Progenitor cell of endocrine pancreas (in vitro differentiated cells): ENCODE measurements at places on chromosomes 1 and 21. TPM values are rescaled to one million over a fixed set of nuclear protein-coding genes. Genes with fewer than 3 reads are reported as not detected.
A peak's percentile ranks its signal among the peaks of the same experiment; 100 is the strongest.

Gene RAVER2
- total RNA-seq, result 32.0 and 33.8 TPM in 2 replicates

Gene DNAH14
- total RNA-seq, result 71.7 and 77.7 TPM in 2 replicates

Gene C1orf185
- not detected in 2 replicates for total RNA-seq

Gene ARHGEF10L
- 28.0 and 31.3 TPM in 2 replicates for total RNA-seq

Gene IFI44L
- not detected in 2 replicates for total RNA-seq

Gene NUCKS1
- 222 and 245 TPM in 2 replicates for total RNA-seq

Gene HFM1
- total RNA-seq, result 9.0 and 9.5 TPM in 2 replicates

Gene SASS6
- 11.1 and 11.5 TPM in 2 replicates for total RNA-seq

DNA sequence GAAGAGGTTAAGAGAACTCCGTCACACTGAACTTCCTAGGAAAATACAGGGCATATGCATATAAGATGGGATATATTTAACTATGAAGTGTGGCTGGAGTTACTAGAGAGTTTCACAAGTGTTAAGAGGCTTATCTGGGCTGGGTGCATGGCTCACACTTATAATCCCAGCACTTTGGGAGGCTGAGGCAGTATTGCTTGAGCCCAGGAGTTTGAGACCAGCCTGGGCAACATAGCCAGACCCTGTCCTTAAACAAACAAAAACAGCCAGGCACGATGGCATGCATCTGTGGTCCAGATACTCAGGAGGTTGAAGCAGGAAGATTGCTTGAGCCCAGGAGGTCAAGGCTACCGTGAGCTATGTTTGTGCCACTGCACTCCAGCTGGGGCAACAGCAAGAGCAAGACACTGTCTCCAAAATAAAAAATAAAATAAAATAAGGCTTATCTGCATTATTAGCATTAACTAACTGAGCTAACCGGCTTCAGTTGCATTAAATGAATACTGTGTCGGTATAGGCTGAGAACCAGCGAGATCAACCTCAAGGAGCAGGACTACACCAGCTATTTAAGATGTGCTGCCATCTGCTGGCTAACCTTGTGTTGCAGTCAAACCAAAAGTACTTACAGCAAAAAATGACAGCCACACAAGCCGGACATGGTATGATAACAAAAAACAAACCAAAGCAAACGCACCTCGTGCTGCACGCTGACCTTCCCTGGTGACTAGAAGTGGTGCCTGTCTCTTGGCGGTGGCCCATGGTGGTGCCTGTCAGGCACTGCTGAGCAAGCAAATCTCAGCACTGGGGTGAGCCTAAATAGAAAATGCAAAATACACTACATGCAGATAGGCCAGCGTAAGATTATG lies 19.7 kb upstream of the RBBP5 start:
- no peak overlapping the region for H3K4me3 ChIP-seq
- no peaks in the 10 kb centered on the region for H3K27me3 ChIP-seq
- peaks cover 5% of the 10 kb centered on the region for H3K4me1 ChIP-seq
- H3K36me3 ChIP-seq, result peaks cover 1% of the 10 kb centered on the region
- no peak overlapping the region for H3K27ac ChIP-seq

GRCh38 chr1:217017165-217017564 lies 293.9 kb upstream of the ESRRG start:
- DNase-seq, result no peak
- no peaks in the 10 kb centered on the region for H3K36me3 ChIP-seq
- H3K27me3 ChIP-seq, result peaks cover 14% of the 10 kb centered on the region
- no peak overlapping the region for H3K27ac ChIP-seq

- no peak for DNase-seq
- H3K27ac ChIP-seq, result no peak overlapping the region
- H3K36me3 ChIP-seq, result peaks cover 18% of the 10 kb centered on the region
- no peaks in the 10 kb centered on the region for H3K4me1 ChIP-seq
- no peak overlapping the region for H3K4me3 ChIP-seq
- no peaks in the 10 kb centered on the region for H3K27me3 ChIP-seq
Measured at GRCh38 chr21:43692949-43693348, 26.0 kb upstream of the PDXK start.

GRCh38 chr1:225446595-225446960 lies 18.7 kb upstream of the LBR start:
- no peaks in the 10 kb centered on the region for H3K36me3 ChIP-seq
- no peak for DNase-seq
- no peak overlapping the region for H3K27ac ChIP-seq
- peaks cover 13% of the 10 kb centered on the region for H3K27me3 ChIP-seq
- H3K4me1 ChIP-seq, result peaks cover 30% of the 10 kb centered on the region

DNA sequence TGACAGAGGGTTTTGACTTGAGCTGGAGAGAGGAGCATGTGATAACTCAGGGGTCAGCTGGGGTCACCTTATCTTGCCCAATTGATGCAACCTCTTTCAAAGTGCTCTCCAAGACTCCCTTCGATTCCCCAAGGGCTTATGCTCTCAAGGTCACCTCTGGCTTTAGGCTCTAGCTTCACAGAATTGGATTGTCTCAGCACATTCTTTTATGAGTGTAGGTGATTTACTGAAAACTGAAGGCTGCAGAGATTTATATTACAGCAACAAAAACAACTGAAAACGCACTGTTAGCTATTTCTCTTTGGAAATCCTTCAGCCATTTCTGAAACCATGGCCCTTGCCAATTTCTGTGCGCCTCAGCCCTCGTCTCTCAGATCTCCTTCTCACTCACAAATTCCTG lies 34.5 kb upstream of the MAP1LC3C start:
- peaks cover 1% of the 10 kb centered on the region for H3K4me1 ChIP-seq
- no peak overlapping the region for H3K4me3 ChIP-seq
- no peaks in the 10 kb centered on the region for H3K27me3 ChIP-seq
- no peak overlapping the region for H3K27ac ChIP-seq
- H3K36me3 ChIP-seq, result no peaks in the 10 kb centered on the region

DNA sequence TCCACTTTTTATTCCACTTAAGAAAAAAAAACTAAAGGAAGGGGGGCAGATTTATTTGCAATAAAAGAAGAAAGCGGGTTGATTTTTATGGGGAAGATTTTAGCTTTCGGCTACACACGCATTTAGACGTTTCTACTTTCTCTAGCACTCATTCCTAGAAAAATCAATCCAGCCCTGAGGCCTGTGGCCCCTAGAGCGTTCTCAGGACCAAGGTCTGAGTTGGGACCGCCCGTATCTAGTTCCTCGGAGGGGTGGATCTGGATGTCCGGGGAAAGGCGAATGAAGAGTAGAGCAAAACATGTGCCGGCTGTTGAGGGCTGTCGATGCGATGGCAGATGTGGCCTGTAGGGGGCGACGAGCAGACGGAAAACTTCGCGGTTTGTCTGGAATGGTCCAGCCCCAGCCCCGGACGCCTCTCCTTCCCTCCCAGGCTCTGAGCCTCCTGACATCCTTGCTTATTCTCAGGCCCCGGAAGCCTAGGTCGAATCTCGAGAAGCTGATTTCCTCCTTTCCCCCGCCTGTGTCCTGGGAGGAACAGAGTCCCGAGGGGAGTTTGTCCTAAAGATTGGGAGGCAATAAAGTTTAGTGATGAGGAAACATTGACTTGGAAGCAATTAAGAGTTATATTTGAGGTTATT lies 5.2 kb downstream of the FOXD3 start:
- H3K27ac ChIP-seq, result peak overlapping the region; percentile 42
- peaks cover 2% of the 10 kb centered on the region for H3K4me1 ChIP-seq
- peaks cover 79% of the 10 kb centered on the region for H3K27me3 ChIP-seq
- no peaks in the 10 kb centered on the region for H3K36me3 ChIP-seq
- DNase-seq, result peak; percentile 75

DNA sequence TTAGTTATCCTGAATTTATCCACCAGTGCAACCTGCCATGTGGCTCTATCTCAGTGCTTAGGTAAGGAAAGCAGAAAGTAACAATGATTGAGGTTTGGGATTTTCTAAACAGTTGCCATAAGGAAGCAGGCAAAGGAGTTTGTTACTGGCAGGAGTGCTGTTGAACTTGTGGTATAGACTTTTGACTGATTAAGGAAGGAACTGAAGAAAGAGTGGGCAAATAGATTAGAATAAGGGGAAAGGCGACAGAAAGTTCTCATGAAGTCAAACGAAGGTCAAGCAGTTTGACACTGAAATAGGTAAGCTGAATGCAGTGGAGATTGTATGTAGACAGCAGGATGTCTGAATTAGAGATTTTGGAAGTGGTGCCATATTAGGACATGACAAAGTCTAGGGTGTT lies 24.2 kb upstream of the CR2 start:
- H3K4me1 ChIP-seq, result no peaks in the 10 kb centered on the region
- peaks cover 13% of the 10 kb centered on the region for H3K27me3 ChIP-seq
- no peak for DNase-seq
- no peak overlapping the region for H3K4me3 ChIP-seq
- no peaks in the 10 kb centered on the region for H3K36me3 ChIP-seq

- no peak overlapping the region for H3K4me3 ChIP-seq
- no peak overlapping the region for H3K27ac ChIP-seq
- H3K4me1 ChIP-seq, result peaks cover 54% of the 10 kb centered on the region
Measured at GRCh38 chr1:218377143-218377660, 32.1 kb downstream of the TGFB2 start.

GRCh38 chr1:66503841-66504470 lies 30.0 kb upstream of the SGIP1 start:
- no peak for DNase-seq
- no peaks in the 10 kb centered on the region for H3K4me1 ChIP-seq
- H3K4me3 ChIP-seq, result no peak overlapping the region
- no peak overlapping the region for H3K27ac ChIP-seq
- no peaks in the 10 kb centered on the region for H3K36me3 ChIP-seq

DNA sequence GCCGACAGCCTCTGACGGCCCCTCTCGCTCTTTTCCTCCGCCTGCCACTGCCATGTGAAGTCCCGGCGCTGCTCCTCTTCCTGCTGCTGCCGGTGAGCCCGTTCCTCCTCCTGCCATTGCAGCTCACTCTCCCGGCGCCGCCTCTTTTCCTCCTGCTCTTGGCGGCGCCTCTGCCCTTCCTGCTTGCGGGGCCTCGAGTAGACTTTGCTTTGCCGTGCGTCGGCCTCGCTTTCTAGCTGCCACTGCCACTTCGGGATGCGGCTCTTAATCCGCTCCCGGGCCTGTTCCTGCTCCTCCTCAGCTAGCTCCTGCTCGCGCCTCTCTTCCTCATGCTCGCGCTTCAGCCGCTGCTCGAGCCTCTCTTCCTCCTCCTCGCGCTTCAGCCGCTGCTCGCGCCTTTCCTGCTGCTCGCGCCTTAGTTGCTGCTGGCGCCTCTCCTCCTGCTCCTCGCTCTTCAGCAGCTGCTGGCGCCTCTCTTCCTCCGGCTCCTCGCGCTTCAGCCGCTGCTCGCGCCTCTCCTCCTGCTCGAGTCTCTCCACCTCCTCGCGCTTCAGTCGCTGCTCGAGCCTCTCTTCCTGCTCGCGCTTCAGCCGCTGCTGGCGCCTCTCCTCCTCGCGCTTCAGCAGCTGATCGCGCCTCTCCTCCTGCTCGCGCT lies 4.3 kb downstream of the TCHH start:
- no peak overlapping the region for H3K27ac ChIP-seq
- H3K27me3 ChIP-seq, result peaks cover 4% of the 10 kb centered on the region
- no peak overlapping the region for H3K4me3 ChIP-seq
- H3K36me3 ChIP-seq, result peaks cover 9% of the 10 kb centered on the region

- H3K4me3 ChIP-seq, result no peak overlapping the region
- peaks cover 14% of the 10 kb centered on the region for H3K27me3 ChIP-seq
- no peaks in the 10 kb centered on the region for H3K36me3 ChIP-seq
- no peak overlapping the region for H3K27ac ChIP-seq
- DNase-seq, result no peak
Measured at GRCh38 chr1:171286032-171286705, 27.8 kb upstream of the FMO4 start.

DNA sequence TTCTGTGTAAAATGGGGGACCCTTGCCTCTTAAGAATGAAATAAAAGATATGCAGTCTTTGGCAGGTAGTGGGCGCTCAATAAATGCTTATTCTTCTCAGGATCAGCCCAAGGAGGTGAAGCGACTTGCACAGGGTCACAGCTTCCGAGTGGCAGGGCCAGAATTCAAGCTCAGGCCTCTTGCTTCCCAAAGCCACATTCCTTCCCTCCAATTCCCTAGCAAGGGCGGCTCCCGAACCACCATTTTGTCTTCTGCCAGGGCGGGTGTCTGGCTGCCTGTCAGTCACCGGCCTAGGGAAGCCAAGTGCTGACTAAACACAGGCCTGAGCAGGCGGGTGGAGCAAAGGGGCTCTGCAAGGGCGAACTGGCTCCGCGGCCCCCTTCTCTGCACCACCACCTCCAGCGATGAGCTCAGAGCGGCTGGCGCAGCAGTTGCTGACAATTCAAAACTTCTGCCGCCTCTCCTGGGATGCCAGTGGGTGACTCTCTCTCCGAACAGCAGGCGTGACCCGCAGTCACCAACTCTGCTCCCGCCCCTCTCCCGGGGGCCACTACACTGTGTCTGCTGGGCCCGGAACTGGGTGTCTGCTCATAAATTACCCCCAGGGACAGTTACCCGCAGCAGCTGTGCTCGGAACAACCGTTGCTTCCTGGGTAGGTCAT lies 10.8 kb downstream of the GPR3 start:
- H3K4me3 ChIP-seq, result no peak overlapping the region
- H3K27ac ChIP-seq, result no peak overlapping the region
- DNase-seq, result no peak
- H3K4me1 ChIP-seq, result peaks cover 4% of the 10 kb centered on the region

DNA sequence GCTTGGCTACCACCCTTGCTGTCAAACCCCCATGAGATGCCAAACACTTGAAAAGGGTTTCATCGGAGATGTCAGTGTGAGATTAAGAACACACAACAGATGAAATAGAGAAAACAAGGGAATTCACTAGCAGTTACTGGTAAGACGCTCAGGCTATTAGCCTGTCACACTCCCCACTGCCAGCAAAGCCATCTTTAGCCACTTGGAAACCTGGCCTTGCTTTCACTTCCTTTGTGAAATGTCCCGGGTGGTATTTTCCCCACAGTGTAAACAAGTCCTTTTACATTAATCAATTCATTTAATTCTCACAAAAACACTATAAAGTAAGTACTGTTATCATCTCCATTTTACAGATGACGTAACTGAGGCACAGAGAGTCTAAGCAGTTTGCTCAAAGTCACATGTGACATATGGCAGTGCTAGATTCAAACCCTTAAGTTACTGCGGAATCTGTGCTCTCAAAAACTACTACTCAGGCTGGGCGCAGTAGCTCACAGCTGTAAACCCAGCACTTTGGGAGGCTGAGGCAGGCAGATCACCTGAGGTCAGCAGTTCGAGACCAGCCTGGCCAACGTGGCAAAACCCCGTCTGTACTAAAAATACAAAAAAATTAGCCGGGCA lies 32.7 kb upstream of the KHDRBS1 start:
- H3K4me3 ChIP-seq, result no peak overlapping the region
- no peak for DNase-seq
- no peaks in the 10 kb centered on the region for H3K27me3 ChIP-seq
- no peaks in the 10 kb centered on the region for H3K36me3 ChIP-seq

- H3K4me1 ChIP-seq, result peaks cover 4% of the 10 kb centered on the region
- no peak for DNase-seq
Measured at GRCh38 chr1:79716447-79716846, 709.9 kb upstream of the ADGRL4 start.

GRCh38 chr1:69103705-69104385 lies 463.9 kb upstream of the LRRC7 start:
- no peak for DNase-seq
- H3K27ac ChIP-seq, result no peak overlapping the region
- H3K4me3 ChIP-seq, result no peak overlapping the region

- no peaks in the 10 kb centered on the region for H3K27me3 ChIP-seq
- no peak overlapping the region for H3K4me3 ChIP-seq
- no peak overlapping the region for H3K27ac ChIP-seq
- DNase-seq, result no peak
- no peaks in the 10 kb centered on the region for H3K4me1 ChIP-seq
- H3K36me3 ChIP-seq, result no peaks in the 10 kb centered on the region
Measured at GRCh38 chr1:194710671-194711070, 1524.3 kb upstream of the B3GALT2 start.

- no peak overlapping the region for H3K4me3 ChIP-seq
- no peaks in the 10 kb centered on the region for H3K36me3 ChIP-seq
- H3K27ac ChIP-seq, result no peak overlapping the region
Measured at GRCh38 chr1:31951276-31951675, 13.1 kb upstream of the PTP4A2 start.

- no peaks in the 10 kb centered on the region for H3K27me3 ChIP-seq
- H3K4me3 ChIP-seq, result no peak overlapping the region
- peaks cover 16% of the 10 kb centered on the region for H3K36me3 ChIP-seq
- no peak for DNase-seq
- peak overlapping the region; percentile 91 for H3K27ac ChIP-seq
Measured at GRCh38 chr21:42758721-42759593, 105.5 kb downstream of the PDE9A start.
